ENCODE measurements at places on chromosomes 11 and 22. TPM values are rescaled to one million over a fixed set of nuclear protein-coding genes. Genes with fewer than 3 reads are reported as not detected.

- DNase-seq: no peak
Observed at GRCh38 chr11:77371646-77372045, 70.2 kb upstream of the GDPD4 start.

- DNase-seq: no peak
Observed at GRCh38 chr11:61340979-61341378, 8.0 kb downstream of the TKFC start.

DNA sequence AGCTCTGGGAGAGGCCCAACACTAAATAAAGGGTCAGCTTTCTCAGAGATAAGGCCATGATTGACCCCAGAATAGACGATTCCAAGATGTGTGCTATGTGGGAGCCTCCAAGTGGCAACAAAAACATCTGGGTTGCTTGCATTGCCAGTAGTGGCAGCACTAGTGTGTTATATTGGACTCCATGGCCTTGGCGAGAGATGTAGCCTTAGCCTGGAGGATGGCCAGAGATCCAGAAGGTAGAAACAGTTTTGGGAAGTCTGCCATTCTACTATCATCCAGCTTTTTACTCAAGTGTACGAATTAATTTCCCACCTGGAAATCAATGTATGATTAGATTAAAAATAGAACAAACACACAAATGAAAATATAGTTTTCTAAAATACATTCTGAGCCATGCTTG is 3.0 kb downstream of the OR8D4 start:
- no peak for DNase-seq

GRCh38 chr11:116736763-116737162 is 36.0 kb downstream of the BUD13 start:
- no peak for DNase-seq

GRCh38 chr11:77592727-77593126 is 3.0 kb downstream of the AQP11 start:
- no peak for DNase-seq

DNA sequence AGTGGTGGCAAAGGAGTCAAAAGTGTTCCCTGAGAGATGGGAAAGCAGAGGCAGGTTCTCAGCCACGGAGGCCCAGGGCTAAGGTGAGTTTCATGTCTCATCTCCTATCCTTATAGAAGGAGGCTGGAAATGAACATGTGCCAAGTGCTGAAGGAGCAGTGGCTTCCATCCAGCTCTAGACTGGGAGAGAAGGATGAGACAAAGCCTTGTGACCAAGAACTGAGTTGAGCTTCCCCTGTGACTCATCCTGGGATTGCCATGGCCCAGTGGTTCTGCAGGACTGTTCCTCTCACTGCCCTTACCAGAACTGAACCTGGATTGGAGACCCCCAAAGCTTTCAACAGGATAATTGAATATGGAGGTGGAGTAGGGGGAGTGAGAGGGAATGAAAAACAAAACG is 16.7 kb upstream of the OR9Q1 start:
- DNase-seq: no peak

DNA sequence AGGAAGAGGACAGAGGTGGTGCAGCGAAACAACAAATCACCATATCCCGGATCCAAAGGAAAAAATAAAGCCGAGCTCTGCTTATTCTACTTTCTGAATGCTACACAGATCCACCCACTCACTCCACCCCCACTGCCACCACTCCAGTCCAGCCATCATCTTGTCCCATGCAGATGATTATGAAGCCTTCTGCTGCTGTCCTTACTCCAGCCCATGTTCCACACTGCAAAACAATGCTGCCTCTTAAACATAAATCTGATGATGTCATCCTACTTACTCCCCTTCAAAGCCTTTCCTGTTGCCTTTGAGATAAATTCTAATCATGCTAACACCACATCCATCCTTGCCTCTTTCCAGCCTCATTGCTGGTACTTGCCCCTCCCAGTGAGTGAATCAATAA is 6.5 kb upstream of the DRD2 start:
- no peak for DNase-seq

DNA sequence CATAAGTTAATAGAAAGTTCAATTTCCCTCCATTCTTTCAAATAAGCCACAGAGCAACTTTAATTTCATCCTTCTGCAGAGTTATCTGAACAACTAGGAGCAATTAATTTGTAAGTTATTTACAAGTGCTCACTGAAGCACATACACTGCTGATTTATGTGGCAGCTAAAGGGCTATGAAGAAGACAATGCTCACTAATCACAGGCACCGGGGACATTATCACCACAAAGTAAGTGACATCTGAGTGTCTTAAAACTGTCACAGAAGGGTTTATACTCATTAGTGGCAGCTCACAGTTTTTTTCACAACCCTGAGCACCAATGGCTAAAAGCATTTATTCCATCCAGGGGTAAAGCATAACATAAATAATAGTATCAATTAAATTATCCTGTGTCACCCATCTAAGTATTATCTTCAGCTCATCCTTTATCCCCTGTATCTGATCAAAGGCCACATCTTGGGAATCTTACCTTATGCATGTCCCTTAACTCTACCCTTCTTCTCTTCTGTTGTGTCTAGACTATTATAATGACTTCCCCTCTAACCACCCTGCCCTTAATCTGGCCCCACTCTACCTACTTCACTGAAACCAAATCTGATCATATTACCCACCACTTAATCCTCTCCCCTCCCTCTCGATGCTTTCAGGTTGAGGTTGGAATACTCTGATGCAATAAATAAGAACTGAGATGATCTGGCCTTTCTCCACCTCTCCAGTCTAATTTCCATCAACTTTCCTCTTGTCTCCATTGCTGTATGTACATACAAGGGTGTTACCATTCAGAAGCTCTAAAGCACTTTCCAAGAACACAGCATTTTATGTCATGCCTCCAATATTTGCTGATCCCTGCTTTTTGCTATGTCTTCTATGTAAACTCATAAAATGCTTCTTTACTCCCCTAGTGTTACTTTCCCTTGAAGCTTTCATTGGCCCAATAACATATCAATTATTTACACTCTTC is 252.7 kb downstream of the CASP12 start:
- no peak for DNase-seq

DNA sequence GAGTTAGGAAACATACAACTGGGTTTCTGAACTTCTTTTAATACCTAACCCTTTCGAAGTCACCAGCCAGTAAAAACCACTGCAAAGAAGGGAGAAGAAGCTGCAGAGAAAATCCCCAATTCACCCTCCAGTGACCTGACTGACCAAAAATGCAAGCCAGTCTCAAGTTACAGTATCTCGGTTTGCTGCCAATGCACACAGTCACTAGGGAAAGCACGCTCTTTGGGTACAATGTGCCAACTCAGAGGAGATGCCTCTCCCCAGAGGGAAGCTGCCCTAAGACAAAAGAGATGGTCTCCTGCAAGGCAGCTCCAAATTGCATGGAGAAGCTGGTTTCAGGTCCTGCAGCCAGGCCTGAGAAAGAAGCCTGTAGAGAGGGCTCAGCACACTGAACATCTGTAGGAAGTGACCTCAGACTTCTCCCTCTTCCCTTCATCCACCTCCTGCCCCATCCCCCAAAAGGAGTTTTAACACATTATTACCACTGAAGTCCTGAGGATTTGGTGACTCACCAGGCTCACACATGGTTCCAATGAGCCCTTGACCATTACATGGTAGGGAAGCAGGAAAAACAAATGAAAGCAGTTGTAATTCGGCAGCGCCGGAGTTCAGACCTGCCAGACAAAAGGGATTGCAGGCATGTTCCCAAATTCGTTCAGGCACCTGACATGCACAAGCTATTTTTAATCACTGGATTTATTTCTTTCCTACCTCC is 90.1 kb downstream of the ETS1 start:
- no peak for DNase-seq

DNA sequence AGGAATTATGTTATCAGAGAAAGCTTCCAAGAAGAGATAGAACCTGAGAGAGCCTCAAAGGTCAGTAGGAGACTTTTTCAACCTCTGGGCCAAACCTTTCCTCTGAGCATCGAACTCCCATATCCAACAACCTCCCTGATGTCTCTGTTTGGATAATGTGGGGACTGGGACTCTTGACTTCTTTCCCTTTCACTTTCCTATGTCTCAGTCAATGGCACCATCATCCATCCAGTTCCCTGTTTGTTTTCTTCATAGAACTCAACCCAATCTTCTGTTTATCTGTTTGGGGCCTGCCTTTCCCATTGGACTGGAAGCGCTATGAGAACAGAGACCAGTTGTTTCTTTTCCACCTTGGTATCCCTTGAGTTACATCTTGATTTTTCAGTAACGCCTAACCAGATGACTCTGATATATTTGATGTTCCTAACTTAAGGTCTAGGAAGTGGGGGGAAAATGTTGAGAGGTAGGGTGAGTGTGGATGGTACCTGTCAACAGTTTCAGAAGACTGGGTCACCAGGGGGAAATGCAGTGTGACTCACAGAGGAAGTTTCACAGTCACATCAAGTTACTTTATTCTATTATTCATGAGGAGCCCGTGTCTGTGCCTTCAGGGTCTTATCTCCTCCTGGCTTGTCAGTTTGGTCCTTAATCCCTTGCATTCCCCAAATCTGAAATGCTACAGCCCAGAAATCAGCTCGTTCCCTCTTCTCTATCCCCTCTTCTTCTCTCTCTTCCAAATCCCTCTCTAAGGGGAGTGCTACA is 4.5 kb upstream of the KCNE3 start:
- DNase-seq: no peak

DNA sequence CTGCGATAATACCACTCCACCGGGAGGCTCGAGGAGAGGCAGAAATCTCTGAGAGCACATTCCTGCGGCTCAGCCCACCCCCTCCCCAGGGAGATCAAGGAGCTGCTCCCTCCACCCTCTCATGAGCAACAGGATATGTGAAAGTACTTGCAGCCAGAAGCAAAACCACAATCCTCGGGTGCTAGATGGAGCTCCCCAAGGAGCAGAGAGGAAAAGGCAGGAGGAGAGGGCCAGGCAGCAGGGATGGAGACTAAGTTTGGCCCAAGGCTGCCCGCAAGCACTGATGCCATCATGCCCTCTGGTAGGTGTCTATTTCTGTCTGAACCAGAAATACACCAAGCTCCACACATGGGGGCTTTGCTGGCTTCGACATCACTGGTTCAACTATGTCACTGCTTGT is 22.3 kb downstream of the VPS37C start:
- no peak for DNase-seq

GRCh38 chr11:62497132-62497801 is 49.3 kb downstream of the AHNAK start:
- no peak for DNase-seq

GRCh38 chr22:48356731-48357130 is 1470.9 kb downstream of the BRD1 start:
- no peak for DNase-seq

DNA sequence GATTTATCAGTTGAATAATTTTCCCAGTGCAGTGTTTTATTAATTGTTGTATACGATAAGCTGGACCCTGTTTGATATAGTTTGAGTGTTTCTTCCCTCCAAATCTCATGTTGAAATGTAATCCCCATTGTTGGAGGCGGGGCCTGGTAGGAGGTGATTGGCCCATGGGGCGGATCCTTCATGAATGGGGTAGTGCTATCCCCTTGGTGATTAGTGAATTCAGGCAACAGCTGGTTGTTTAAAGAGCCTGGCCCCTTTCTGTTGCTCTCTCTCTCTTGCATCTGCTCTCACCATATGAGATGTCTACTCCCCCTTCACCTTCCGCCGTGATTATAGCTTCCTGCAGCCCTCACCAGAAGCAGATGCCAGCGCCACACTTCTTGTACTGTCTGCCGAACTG is 1.5 kb downstream of the OR5A1 start:
- DNase-seq: no peak

- DNase-seq: no peak
Observed at GRCh38 chr22:44419429-44419828, 78.6 kb downstream of the RTL6 start.

GRCh38 chr11:10580623-10581022 is 12.2 kb upstream of the LYVE1 start:
- DNase-seq: no peak

GRCh38 chr22:45885171-45885840 is 91.7 kb downstream of the WNT7B start:
- no peak for DNase-seq

GRCh38 chr11:82831364-82831763 is 68.9 kb downstream of the PRCP start:
- DNase-seq: no peak

SPTBN2 gene
- total RNA-seq: not detected

POU2F3 gene
- total RNA-seq: not detected

POU2AF2 gene
- not detected for total RNA-seq

OR52E2 gene
- total RNA-seq: not detected

SVIP gene
- 28.3 TPM for total RNA-seq

TEAD1 gene
- total RNA-seq: 0.06 TPM

PLAAT2 gene
- 1.4 TPM for total RNA-seq

SAA4 gene
- total RNA-seq: not detected

DMC1 gene
- 11.5 TPM for total RNA-seq

OR5B21 gene
- total RNA-seq: 3.9 TPM

KIF18A gene
- total RNA-seq: 25.9 TPM

RAB36 gene
- 2.7 TPM for total RNA-seq

SCGB1A1 gene
- total RNA-seq: not detected

OR52A1 gene
- not detected for total RNA-seq

SLC22A25 gene
- not detected for total RNA-seq

RAPSN gene
- 4.0 TPM for total RNA-seq

OR56A5 gene
- not detected for total RNA-seq

Data from natural killer cell treated with Interleukin-12 subunit alpha and Interleukin-12 subunit beta and Interleukin-15 and Interleukin-18, amount 100 ng/mL, for 72 hours (primary cell).